Kidney (tissue), 22 donors: ENCODE measurements at places on chromosomes 16 and 17.

GRCh38 chr16:50462793-50463507 is 85.2 kb upstream of the NKD1 start:
- no peak for DNase-seq

DNA sequence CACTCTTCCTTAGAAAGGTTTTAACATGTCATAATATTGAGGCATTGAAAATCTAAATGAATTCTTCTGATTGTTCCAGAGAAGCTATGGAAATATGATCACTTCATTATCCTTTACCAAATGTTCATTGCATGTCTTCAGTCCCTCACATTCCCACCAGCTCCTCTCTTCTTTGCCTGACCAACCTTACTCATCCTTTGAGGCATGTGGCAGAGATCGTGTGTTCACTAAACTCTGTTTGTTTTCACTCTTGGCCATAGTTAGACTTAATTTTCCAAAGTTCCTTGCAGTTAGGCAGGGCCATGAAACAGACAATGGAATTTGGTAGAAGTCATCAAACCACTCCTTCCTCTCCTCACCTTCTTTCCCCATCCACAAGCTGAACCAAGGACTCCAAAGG is 266.5 kb upstream of the HSBP1 start:
- no peak for DNase-seq

- no peak for DNase-seq
Measured at GRCh38 chr16:72108353-72109102, 14.9 kb downstream of the DHX38 start.

DNA sequence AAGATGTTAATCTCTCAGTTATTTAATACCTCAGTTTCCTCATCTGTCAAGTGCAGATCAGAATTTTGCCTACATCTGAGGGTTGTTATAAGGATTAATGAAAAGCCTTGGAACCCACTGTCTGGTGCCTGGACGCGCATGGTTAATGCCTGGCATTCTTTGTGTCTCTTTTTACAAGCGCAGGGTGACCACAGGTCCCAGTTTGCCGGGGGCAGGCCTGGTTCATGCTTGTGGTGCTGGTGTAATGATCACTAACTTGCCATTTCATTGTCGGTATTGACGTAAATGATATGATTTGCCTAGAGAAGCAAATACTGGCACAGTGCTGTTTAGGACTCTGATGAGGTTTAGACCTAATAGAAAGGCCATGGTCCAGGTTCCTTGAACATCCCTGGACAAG is 23.1 kb downstream of the MRC2 start:
- DNase-seq: no peak
